ENCODE measurements at places on chromosomes 4 and X.

GRCh38 chrX:42399632-42400024, 378.3 kb downstream of the PPP1R2C start:
- no peak for DNase-seq

GRCh38 chr4:7610022-7610670, 175.4 kb upstream of the PSAPL1 start:
- no peak for DNase-seq

- DNase-seq: no peak
Observed at GRCh38 chrX:124548571-124548970, 202.2 kb downstream of the SH2D1A start.

DNA sequence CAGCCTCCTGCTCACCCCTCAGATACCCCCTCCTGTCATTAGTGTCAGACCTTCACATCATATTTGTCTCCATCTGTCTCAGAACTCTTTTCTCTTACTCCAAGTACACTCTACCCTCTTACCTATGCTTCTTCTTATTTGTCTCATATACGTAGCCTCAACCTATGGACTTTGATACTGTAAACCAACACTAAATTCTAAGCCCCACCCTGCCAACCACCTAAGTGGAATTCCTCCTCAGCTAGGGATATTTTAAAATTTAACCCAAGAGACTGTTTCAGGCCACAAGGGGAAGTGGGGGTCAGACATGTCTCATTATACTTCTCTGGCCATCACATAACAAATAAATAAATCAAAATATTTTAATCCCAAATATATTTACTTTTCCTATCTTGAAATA, 778.1 kb upstream of the GRID2 start:
- DNase-seq: no peak

DNA sequence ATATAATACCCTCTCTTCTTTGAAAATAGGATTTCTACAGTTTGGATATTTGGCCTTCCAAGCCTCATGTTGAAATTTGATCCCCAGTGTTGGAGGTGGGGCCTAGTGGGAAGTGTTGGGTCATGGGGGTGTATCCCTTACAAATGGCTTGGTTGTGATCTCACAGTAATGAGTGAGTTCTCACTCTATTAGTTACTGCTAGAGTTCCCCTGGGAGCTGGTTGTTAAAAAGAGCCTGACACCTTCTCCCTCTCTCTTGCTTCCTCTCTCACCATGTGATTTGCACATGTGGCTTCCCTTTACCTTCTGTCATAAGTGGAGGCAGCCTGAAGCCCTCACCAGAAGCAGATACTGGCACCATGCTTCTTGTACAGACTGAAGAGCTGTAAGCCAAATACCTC, 73.9 kb downstream of the HDAC8 start:
- DNase-seq: no peak

DNA sequence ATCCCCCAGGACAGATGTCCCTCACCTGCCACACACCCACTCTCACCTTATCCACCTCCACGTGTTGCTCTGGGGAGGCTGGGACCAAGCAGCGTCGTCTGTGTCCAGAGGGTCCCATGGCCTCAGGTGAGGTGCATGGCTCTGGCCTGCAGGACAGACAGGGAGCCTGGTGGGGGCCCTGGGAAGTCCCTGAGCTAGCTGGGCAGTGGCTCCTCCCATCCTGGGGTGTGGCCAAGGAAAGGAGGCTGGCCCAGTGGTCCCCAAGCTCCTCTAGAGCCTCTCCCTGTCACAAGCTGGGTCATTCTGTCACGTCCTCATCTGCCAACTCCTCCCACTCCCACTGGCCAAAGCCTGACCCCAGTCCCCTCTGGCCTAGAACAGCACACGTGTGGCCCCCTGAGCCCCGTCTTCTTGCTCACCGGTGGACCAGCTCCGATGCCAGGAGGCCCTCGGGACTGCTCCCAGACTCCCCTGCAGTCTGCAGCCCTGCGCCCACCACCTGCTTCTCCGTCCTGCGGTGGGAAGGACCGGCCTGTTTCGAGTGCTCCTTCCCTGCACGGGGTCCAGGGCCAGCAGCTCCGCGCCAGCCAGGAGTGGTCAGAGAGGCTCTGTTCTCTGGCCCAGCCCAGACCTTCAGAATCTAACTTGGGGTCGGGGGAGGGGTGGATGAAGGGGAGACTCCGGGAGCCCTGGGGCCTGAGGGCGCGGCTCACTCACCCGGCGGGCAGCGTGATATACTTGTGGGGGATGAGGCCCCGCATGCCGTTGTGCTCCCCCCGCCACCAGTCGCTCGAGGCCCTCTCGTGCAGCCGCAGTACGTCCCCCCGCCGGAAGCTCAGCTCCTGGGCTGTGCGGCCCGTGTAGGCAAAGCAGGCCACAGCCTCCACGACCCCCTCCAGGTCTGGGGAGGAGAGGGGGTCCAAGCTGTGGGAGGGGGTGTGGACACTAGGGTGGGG, 4.8 kb downstream of the AVPR2 start:
- no peak for DNase-seq

DNA sequence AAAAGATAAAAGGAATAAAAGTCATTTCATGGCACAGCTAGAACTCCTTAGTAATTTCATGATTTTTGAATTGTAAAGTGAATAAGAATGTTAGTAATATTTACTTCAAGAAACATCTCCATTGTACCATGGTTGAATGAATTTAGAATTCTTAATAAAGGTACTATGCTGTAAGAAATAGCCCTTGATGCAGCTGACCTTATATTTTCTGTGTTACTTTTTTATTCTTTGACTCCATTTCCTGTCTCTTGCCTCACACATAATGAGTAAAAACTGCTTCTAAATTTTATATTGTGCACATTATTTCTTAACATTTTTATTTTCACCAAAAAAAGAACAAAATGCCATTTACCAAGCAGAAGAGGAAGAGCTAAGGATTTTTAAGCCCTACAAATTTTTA, 81.9 kb upstream of the PDHA2 start:
- no peak for DNase-seq

DNA sequence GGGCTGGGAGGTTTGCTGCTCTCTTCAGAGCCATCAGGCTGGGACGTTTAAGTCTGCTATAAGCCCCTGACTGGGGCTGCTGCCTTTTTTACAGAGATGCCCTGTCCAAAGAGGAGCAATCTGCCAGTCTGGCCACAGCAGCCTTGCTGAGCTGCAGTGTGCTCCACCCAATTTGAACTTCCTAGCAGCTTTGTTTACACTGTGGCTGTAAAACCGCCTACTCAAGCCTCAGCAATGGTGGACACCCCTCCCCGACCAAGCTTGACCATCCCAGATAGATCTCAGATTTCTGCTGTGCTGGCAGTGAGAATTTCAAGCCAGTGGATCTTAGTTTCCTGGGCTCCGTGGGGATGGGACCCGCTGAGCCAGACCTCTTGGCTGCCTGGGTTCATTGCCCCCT, 40.7 kb downstream of the SPATA18 start:
- DNase-seq: no peak

DNA sequence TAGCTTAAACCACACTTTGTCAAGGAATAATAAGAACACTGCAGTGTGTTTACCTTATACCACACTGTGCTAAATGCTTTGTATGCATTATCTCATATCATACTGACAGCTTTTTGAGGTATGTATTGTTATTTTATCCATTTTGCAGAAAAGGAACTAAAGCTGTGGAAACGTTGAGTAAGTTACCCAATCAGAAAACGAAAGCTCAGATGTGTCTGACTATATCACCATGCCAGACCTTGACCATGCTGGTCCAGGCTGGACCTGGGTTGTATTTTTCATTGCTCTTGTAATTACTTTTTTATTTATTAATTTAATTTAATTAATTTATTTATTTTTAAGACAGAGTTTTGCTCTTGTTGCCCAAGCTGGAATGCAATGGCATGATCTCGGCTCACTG, 2.1 kb downstream of the HSD17B11 start:
- DNase-seq: no peak

- no peak for DNase-seq
Observed at GRCh38 chr4:78940752-78941151, 1.5 kb upstream of the PAQR3 start.

DNA sequence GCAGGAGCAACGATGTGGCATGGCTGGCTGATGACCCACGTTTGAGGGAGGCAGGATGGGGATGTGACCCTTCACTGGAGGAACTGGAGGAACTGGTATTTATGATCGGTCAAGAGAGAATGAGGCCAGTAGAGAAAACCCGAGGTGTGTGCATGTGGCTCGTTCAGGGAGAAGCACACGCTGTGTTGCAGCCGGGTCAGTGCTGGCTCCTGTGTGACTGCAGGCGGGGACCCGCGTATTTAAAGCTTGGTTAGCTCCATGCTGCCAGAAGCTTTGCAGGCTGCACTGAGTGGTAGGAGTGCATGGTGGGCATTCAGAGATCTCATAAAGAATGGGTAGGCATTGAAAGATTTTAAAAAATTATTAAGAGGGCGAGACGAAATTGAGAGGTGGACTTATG, 52.1 kb downstream of the NELFA start:
- no peak for DNase-seq

GRCh38 chrX:2252331-2253065, 248.3 kb downstream of the DHRSX start:
- DNase-seq: no peak

GRCh38 chr4:184921456-184921855, 95.7 kb upstream of the ACSL1 start:
- no peak for DNase-seq

- DNase-seq: no peak
Observed at GRCh38 chr4:105896461-105896942, 1.2 kb downstream of the NPNT start.

GRCh38 chr4:54233697-54234496, 4.8 kb downstream of the PDGFRA start:
- peak; percentile 46 for DNase-seq

DNA sequence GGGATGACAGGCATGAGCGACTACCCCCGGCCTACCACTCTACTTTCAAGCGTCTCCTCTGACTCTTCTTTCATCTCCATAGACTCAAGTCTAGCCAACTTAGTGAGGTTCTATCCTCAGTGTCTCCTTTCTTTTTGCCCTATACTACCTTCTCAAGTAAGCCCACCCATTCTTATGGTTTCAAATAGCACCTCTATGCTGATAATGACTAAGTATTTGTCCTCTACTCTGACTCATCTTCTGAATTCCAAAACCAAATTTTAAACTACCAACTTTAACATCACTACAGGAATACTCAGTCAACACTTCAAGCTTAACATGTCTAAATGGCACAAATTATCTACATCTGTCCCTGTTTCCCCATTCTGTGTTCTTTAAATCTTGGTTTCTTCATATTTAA, 47.8 kb downstream of the ELF2 start:
- DNase-seq: no peak

- DNase-seq: no peak
Observed at GRCh38 chrX:150164971-150165600, 198.0 kb upstream of the MAMLD1 start.

DNA sequence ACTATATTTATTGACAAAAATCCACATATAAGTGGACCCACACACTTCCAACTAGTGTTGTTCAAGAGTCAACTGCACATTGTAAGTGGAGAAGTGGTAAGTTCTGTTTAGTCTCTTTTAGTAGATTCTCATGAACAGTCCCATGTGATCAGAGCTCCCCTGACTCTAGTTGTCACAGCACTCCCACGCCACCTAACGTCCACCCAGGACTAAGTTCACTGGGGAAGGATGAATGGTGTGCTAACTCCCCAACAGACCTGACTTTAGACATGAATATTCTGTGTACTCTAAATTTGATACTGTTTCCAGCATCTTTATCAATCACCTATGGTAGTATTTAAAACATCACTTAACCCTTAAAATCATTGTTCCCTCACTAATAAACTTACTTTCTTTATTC, 59.8 kb downstream of the PACRGL start:
- no peak for DNase-seq

- DNase-seq: no peak
Observed at GRCh38 chr4:146282657-146283056, 68.3 kb downstream of the REELD1 start.

DNA sequence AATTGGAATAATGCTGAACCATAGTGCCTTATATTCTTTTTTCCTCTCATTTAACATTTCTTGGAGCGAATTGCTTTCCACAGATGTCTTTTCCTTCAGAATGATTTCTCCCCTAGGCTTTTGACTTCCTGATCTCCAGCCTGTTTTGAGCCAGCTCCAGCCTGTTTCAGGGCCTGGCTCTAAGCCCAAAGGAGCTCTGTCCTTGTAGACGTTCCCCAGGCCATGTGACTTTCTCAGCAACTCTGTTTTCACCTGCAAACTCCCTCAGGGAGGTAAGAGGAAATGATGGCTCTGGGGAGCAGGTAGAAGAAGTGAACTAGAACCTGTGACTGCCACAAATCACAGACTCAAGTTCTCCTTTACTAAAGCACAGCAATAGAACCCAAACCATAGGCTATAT, 89.1 kb downstream of the AKAP4 start:
- no peak for DNase-seq

- no peak for DNase-seq
Observed at GRCh38 chr4:63505714-63506460, 903.4 kb downstream of the TECRL start.

- DNase-seq: no peak
Observed at GRCh38 chrX:107465932-107466620, 16.6 kb downstream of the FRMPD3 start.

GRCh38 chr4:108453366-108453765, 167.0 kb upstream of the RPL34 start:
- no peak for DNase-seq

DNA sequence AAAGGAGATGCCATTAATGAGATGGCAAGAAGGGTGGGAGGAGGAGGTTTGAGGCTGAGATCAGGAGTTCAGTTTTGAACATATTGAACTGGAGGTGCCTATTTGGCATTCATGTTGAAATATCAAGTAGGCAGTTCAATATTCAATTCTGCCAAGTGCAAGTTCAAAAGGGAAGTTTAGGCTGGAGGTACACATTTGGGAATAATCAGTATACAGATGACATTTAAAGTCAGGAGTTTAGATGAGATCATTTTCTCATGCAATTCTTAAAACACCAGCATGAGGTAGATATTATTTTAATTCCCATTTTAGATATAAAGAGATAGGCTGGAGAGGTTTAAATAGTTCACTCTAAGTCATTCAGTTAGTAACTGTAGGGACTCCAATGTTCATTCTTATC, 26.1 kb downstream of the COQ2 start:
- no peak for DNase-seq

GRCh38 chrX:84441143-84441542, 61.1 kb downstream of the HDX start:
- no peak for DNase-seq

- DNase-seq: no peak
Observed at GRCh38 chr4:126513596-126513995, 1119.2 kb upstream of the INTU start.

DNA sequence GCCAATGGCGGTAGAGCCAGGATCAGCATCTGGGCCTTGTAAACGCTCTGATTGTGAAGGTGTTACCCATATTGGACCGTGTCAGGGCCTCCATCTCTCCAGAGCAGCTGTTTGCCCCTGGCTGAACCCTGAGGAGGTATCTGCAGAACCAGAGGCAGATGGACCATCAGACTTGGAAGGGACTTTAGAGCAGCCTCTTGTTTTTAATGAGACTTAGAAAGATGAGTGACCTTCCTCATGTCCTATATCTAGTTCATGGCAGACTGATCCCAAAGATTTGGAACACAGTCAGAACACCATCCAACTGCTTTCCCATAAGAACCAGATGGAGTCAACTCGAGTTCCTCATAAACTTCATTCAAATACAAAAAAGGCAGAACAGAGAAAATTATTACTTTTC, 135.1 kb upstream of the MSX1 start:
- no peak for DNase-seq

GRCh38 chr4:84498935-84499623, at the start of gene NKX6-1:
TSS of gene NKX6-1 (minus strand) at chr4:84499292. CDS start at chr4:84498228, 1,064 bp downstream.
- DNase-seq: no peak

- no peak for DNase-seq
Observed at GRCh38 chrX:133742602-133743305, 242.6 kb downstream of the GPC3 start.

- DNase-seq: no peak
Observed at GRCh38 chrX:91434351-91435168, at the start of gene PABPC5. TSS of gene PABPC5 (plus strand) at chrX:91434839. CDS start at chrX:91435578, 739 bp downstream.
